ENCODE measurements at places on chromosomes 7 and 10.

- DNase-seq = no peak
These were observed 42.2 kb upstream of the LAMB1 start for GRCh38 chr7:108045154-108045553.

DNA sequence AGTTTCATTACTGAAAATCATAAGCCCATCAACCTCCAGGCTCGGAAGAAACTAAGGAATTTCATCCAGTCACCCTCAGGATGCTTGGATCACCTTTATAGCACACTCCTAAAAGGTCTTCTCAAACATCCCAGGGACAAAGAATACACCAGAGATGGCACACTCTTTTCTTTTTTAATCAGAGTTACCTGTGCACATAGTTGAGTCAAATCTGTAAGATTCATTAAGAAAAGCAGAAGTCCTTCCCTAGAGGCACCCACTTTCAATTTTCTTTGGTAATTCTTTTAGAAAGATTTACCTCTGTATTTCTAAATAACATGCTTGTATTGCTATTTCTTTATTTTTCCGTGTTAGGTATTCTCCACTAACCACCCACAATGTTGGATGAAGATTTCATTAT, 50.6 kb upstream of the IL6 start:
- no peak for DNase-seq

DNA sequence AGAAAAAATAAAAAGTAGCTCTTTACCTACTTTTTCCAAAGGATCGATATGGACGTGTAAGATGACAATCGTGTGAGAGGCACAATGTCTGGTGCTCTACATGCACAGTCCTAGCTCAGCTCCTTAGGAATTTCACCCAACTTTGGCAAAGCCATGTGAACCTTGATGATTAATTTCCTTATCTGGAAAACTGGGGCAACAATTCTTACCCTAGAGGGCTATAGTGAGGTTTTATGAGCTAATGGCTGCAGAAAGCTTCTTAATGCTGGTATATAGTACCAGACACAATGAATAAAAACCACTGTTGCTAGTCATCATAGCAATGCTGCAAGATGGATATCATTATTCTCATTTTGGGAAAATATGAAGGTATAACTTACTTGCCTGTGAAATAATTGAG, 202.7 kb downstream of the PARD3 start:
- no peak for DNase-seq

DNA sequence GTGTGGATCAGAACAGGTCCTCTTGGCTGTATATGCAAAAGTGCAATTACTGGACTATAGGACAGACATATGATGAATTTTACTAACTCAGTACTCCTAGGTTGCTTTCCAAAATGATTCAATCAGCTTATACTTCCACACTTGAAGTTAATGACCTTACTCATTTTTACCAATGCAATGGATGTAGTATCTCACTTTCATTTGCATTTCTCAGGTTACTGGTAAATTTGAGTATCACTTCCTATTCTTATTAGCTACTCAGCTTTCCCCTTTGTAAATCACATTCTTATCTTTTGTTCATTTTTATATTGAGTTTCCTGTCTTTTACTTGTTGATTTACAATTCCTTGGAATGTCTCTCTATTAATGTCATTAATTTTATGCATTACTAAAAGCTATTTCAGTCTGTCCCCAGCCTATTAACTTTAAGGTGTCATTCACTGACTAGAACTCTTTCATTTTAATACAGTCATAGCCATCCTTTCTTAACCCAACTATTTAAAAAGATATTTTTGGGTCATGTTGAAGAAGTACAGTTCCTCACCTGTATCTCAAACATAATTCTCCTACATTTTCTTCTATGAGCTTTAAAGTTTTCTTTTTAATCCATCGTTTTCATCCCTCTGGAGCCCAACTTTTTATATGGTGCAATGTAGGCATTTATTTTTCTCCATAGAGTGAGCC, 88.6 kb downstream of the VIM start:
- DNase-seq = no peak

GRCh38 chr7:126783613-126784012, 469.1 kb downstream of the GRM8 start:
- DNase-seq = no peak

DNA sequence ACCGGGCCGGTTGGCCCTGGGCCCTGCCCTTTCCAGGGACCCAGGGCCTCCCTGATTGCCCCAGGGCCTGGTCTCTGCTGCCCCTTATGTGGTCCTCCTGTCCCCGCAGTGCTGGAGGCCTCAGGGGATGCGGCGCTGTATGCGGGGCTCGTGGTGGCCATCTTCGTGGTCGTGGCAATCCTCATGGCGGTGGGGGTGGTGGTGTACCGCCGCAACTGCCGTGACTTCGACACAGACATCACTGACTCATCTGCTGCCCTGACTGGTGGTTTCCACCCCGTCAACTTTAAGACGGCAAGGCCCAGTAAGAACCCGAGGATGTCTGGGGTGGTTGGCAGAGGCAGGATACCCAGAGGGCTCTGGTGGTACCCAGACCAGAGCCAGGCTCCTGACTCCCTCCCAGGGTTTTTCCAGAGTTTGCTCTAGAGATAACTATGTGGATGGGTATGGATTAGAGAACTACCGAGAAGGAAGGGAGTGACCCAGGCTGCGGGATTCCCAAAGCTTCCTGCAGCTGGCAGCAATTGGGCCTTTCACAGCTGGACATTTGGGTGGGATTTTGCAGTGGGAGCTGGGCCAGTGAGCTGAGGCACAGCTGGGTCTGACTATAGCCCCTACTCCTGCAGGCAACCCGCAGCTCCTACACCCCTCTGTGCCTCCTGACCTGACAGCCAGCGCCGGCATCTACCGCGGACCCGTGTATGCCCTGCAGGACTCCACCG, 28.1 kb upstream of the SLC29A3 start:
- no peak for DNase-seq

DNA sequence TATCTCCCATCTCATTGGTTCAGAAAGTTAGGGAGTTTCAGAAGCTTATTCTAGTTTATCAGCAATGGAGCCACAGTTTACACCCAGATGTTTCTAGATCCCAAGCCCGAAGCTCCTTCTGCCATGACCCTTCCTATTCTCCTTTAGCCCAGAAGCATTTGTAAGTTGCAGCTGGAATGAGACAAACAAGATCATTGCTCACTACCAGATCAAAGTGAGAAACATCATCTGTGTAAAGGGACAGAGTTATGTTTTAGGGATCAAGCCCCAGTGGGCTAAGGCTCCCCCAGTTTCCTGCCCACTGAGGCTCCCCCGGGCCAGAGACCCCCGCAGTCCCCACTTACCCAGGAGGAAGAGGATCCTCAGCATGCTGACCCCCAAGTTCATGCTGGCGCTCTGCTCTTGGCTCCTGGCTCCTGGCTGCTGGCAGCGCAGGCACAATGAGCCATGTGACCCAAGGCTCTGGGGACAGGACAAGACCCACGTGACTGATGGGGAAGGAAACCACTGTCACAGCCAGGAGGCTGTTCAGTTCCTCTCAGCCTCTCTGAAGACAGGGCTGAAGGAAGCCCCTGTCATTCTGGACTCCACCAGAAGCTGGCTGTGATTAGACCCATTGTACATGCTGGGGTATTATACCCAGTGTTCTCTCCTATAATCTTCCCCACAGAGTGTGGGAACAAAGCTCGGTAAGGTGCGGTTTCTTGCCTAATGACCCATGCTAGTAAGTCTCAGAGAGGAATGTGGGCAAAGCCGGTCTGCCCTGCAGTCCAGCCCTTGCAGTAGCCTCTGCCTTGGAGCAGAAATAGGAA, at the start of gene TMEM273:
Gene TMEM273 (minus strand): TSS at position 442 of the 812 bp plus-strand sequence. CDS start 55 bp downstream, at position 387.
- DNase-seq = peak; percentile 19

GRCh38 chr7:97025130-97025499, 484 bp upstream of the DLX5 start:
- DNase-seq = no peak

- no peak for DNase-seq
These were observed 37.7 kb upstream of the SLC26A4 start for GRCh38 chr7:107622894-107623293.

DNA sequence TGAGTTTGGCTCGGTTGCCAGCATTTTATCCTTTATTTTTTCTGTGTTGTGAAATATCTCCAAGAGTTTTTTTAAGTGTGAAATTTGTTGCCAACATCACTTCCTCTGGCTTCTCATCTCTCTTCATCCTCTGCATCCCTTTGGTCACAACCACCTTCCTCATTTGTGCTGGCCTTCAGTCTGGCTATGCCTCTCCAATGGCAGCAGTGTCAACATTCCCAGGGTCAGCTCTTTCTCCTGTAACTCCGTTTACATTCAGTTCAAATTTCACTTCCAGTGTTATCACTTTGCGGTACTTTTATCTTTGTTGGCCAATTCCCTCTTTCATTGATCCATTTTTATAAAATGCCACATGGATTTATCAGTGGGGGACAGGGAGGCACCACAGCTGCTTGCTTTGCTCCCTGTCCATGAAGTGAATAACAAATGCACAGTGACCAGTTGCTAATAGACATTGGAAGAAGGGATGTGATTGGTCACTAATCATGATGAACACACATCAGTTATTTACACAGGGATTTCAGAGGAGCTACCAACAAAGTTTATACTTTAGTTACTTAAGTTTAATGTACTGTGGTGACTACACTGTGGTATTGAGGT, 311.4 kb upstream of the LRGUK start:
- DNase-seq = no peak

DNA sequence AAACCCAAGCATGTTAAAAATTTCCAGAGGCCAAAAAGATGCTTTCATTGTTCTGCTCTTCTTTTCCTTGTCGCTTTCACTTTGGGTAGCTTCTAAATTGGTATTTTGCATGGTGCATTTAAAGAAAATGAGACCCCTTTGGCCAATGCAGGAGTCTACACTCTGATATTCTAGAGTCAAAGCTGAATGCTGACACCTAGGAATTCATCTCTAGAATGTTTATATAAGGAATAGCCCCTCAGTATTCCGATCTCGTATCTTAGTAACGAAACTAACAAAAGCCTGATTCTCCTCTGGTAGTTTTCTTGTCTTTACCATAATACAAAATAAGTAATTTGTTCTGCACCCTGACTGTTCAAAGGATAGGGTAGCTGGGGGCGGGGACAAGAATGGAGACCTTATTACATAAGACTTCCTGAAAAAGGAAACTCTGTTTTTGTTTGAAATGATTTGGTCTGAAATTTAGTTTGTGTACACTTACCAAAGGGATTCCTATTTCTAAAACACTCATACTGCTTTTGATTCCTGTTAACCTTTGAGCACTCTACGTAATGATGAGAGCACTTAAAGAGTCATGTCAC, 17.1 kb downstream of the IKZF1 start:
- DNase-seq = no peak

DNA sequence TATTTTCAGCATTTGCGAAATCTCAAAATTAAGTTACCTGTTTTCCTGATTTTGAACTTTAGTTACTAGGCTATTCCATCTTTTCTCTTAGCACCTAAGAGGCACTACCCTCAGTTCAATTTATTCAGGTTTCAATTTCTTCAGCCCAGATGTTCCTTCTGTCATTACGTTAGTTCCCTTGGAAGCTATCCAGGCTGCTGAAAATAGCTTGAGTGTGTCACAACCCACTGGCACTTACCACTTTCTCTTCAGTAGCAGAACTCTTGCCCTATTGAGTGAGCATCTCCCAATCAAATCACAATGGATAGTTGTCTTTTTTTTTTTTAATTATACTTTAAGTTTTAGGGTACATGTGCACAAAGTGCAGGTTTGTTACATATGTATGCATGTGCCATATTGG, 332.7 kb upstream of the LRGUK start:
- DNase-seq = no peak

DNA sequence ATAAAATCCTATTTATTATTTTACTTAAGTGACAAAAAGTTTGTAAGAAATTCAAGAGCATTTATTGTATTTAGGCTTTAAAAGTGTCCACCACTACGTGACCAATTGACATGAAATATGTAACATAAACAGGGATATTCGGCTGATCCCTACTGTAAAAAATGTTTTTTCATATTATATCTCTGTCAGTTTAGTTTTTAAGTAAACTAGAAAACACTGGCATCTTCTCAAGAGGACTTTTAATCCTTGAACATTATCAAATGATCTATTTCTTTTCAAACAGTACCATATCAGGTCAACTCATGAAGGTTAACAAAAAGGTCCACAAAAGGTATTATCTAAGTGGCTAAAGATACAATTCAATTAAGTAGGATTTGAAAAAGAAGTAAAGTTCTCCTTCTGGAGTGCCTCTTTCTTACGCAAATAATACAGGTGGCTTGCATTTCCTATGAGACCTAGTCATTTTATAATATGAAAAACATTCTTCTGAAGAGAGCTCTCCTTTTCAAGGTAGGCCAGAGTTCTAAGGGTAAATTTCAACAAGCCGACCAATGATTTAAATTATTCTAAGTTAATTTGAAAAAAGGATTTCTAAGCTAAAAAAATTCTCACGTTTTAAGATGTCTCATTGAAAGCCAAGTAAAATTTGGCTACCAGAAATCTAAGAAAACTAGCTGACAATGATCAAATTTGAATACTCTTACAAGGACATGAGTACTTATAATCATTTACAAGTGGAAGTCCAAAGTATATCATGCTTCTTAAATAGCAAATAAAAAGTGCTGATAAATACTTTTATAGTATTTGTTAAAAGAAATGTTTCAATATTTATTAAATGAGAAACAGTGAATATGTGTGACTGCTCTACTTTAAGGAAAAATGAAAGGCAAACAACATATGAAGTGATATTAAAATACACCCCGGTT, 133.5 kb downstream of the NRBF2 start:
- DNase-seq = no peak

DNA sequence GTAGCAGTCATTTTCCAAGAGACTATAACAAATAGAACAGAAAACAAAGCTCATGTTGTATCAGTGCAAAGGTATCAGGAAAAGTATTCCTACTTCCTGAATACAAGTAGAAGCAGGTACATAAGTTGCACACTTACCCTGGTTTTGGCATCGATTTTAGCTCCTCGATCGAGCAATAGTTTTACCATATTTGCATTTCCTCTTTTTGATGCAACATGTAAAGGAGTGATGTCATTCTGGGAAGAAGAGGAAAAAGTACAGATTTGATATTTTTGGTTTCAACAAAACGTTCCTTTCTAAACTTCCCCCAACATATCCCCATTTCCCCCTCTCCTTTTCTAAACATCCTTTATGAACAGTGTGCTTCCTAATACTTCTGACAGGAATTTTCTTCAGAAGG, 155.1 kb downstream of the ANK3 start:
- no peak for DNase-seq

GRCh38 chr10:133160826-133161471, 930 bp downstream of the KNDC1 start:
- no peak for DNase-seq

DNA sequence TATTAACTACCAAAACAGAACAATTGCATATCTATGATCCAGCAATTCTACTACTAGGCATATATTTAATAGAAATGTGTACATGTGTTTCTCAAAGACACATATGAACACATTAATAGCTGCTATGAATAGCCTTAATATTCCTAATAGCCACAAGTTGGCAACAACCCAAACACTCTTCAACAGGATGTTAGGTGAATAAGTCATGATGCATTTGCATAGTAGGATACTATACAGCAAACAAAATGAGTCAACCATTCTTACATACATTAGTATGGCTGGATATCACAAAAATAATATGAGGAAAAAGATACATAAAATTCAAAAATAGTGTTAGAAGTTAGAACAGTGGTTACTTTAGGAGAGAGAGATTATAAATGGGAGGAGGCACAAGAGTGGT, 26.8 kb upstream of the ZNF746 start:
- no peak for DNase-seq

GRCh38 chr10:84149854-84150253, 10.5 kb downstream of the GHITM start:
- DNase-seq = no peak

- DNase-seq = no peak
These were observed 76.7 kb upstream of the SFMBT2 start for GRCh38 chr10:7487528-7487927.

All from forelimb muscle (tissue), 1 donor.